Aorta (tissue), 5 donors: ENCODE measurements at places on chromosomes 2 and 18. TPM values are rescaled to one million over a fixed set of nuclear protein-coding genes. Genes with fewer than 3 reads are reported as not detected.

The ZNF532 gene
- 19.3 TPM for polyA plus RNA-seq

The SCN1A gene
- polyA plus RNA-seq: not detected

The ANKRD12 gene
- 13.4 TPM for polyA plus RNA-seq

The ABCG8 gene
- 1.9 TPM for polyA plus RNA-seq

The DPP10 gene
- not detected for polyA plus RNA-seq

DNA sequence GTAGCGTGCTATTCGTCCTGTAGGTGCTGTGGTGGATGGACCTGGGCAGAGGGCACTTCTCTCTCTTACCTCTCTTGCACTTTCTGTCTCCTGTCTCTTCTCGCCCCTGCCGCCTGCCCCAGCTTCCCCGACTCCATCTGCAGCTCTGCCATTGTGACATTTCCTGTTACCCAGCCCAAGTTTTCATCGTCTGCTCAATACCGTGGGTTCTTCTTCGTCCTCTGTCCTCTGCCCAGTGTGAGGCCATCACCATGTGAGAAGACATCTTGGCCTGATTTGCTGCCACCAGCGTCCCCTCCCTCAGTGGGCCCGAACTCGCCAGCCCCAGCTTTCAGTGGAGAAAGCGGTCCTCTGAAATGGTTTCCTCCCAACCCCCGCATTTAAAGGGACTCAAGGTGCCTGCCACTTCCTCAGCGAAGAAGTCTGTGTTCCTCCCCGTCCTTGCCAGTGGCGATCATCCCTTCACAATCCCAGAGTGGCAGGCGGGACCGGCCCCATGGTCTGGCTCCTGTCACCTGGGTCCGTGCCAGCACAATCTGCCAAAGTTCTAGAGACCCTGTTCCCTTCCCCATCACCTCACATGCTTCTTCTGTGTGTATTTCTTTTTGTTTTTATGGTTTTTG, 18.0 kb downstream of the TGOLN2 start:
- DNase-seq: no peak
